Gastrocnemius medialis (tissue), 4 donors: ENCODE measurements at places on chromosomes 2 and 18.
A peak's percentile ranks its signal among the peaks of the same experiment; 100 is the strongest.

GRCh38 chr18:23378302-23378686 lies 74.8 kb upstream of the RIOK3 start:
- DNase-seq = no peak

DNA sequence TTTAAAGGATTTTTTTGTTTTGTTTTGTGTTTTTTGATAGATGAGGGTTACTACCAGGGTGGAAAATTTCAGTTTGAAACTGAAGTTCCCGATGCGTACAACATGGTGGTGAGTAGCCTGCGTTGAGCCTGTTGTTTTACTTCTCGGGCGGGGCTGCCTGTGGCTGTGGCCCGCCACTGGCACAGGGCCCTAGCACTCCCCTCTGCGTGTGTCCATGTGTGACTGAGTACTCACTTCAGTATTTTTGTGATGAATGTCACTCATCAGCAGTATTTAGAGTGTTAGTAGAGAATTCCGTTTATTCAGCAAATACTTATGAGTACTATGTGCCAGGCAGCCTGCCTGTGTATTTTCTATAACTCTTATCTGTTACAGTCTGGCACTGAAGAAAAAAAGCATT lies 44.3 kb upstream of the SCLY start:
- DNase-seq = no peak

DNA sequence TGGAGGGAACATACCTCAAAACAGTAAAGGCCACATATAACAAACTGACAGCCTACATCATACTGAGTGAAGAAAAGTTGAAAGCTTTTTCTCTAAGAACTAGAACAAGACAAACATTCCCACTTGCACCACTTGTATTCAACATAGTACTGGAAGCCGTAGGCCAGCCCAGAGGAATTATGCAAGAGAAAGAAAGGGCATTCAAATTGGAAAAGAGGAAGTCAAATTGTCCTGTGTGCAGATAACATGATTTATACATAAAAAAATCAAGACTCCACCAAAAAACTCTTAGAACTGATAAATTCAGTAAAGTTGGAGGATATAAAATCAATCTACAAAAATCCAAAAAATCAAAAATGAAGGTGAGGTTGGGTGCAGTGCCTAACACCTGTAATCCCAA lies 8.0 kb upstream of the KDM3A start:
- DNase-seq = no peak

- DNase-seq = peak; percentile 91
Observed at GRCh38 chr2:219460424-219460926, 25.8 kb downstream of the SPEG start.

DNA sequence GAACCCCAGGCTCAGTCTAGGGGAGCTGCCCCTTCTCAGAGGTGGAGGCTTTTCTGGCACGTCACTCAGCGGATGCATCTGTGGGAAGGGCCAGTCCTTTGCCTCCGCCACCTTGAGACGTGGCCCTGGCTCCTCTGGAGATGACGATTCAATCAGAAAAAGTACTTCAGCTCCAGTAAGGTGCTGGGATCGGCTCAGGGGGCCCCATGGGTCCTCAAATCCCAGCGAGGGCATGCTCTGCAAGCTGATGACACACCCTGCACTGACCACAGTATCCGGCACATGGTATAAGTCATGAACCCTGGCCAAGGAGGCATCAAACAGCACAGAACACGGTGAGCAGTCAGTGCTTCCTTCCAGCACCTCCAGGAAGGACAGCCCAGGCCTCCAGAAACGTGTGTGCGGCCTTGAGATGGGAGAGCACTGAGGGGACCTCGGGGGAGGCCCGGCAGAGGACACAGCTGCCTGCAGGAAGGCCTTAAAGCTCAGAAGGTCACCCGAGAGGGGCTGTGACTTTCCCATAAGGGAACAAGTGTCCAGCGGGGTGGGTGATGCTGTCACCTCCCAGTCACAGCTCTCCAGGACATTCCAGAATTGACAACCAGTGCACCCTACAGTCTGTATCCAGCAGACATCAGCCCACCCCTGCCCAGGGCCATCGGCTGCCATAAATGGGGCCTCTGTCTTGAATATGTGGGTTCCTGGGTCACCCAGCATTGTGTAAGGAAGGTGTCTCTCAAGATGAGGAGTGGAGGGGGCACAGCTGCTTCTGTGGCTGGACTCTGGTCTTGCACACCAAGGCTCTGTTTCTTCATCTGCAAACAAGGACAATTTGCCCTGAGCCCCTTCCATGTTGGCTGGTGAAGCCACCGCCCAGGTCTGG lies 205.8 kb downstream of the NDUFA10 start:
- no peak for DNase-seq

DNA sequence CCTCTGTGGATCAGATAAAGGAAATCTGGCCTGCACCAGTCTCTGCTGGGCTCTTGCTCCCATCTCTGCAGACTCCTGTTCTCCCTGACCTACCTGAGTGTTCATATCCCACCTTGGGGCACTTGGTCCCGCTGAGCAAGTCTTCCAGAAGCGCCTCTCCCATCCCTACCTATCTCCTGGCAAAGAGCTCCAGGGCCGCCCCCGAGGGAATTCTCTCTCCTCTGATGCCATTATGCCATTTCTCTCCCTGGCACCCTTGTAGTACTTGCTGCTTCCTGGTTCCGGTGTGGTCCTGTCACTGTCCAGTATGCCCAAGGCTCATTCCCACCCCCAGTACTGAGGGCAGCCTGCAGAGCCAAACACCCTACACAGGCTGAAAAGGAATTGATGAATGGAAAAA lies 99.8 kb downstream of the KLHL29 start:
- no peak for DNase-seq

GRCh38 chr2:9258953-9259399 lies 52.4 kb downstream of the ASAP2 start:
- DNase-seq = no peak
